Amygdala (tissue), 56 donors: ENCODE measurements at places on chromosomes 11 and 22.

DNA sequence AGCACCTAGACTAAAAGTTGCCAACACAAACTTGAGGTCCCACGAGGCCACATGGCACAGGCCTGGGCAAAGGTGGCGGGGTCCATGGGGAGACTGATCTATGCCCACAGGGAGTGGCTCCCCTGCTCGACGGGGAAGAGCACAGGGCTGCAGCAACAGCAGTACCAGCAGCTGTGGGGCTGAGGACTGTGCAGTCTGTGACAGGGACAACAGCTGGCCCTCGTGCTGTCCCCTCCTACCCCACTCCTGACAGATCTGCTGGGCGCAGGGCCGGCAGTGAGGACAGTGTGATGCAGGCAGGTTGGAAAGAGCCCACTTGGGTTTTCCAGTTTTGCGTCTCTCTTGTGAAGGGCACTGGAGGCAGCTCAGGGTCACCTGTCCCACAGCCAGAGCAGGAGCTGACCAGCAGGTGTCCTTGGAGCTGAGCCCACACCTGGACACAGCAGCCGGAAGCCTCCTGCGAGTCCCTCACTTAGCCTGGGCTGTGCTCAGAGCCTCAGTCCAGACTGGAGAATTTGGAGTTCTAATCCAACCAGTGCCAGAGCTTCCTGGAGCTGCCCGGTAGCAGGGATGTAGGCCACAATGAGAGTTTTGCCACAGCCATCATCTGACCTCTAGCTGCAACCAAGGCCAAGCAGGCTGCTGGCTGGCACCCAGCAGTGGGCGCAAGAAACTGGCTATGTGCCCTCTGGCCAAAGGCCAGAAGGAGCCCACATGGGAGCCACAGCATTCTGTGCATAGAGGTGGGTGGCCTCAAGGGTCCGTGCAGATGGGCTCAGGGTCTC lies 3.6 kb upstream of the GAS2L1 start:
- DNase-seq = no peak

DNA sequence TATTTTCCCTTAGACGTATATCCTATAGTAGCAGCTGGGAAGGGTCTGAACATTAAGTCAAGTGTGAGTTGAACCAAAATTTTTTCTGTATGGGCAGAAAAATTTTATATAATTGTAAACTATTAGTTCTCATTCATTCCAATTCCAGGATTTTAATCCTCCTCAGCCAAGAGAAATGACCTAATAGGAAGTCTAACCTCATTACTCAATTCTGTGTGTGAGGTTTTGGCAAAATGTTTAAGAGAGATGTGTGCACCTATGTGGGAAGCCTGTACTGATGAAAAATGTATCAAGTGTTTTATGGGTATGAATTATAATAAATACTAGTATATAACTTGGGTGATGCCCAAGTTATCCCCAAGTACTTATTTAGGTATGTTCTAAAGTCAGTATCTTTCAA lies 311.6 kb upstream of the PITPNB start:
- no peak for DNase-seq

DNA sequence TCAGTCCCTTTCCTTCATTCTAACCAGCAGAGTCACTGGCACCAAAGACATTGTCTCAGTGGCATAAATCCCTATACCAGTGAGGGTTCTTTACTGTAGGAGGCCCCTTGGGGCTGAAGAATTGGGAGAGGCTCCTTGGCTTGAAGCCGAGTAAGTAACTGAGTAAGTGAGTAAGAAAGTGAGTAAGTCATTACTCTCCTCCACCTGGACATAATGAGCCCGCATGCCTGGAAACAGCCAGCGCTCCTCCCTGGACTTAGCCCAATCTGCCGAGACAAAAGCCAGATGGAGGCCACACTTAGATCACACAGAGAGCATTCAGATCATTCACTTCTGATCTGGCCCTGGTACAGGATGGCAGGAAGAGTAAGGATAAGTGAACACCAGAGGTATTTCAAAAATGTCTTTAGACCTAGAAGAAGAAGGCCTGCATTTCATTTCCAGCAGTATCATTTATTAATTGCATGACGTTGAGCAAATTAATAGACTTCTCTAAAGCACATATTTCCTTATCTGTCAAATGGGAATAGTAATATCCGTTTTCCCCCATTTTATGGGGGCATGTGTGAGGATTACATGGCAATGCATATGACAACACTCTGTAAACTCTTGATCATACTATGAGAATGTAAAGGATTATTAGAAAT lies 8.2 kb upstream of the MICAL3 start:
- DNase-seq = no peak

- no peak for DNase-seq
These were observed 3.4 kb downstream of the CHORDC1 start for GRCh38 chr11:90219438-90219837.

- DNase-seq = no peak
These were observed 44.8 kb downstream of the GAS2 start for GRCh38 chr11:22711071-22711770.

GRCh38 chr11:72741429-72741833 lies 10.8 kb downstream of the ARAP1 start:
- no peak for DNase-seq

GRCh38 chr11:6554828-6555706 lies 48.3 kb downstream of the RRP8 start:
- no peak for DNase-seq

- no peak for DNase-seq
These were observed 55.3 kb downstream of the GRAMD4 start for GRCh38 chr22:46675479-46675878.

DNA sequence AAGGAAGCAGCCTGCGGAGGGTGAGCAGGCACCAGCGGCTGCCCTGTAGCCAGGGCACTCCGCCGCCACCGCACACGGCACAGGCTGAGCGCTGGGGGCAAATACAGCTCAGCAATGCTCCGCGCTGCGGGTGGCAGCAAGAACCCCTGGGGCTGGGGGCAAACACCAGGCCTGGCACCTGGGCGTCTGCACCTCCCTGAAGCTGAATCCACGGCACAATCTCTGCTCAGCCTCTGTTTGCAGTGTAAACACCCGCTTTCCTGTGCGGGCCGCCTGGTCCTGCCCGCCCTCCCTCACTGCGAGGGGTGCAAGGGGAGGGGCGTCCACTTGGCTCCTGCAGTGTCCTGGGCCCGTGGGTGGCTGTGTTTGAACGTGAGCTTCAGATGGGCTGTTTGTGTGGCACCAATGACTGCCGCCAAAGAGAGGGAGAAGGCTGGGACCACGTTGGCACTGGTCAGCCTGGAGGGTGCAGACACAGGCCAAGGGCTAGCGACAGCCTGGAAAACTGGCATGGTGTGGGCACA lies 14.8 kb upstream of the MPPED1 start:
- DNase-seq = no peak

- DNase-seq = no peak
These were observed 926.3 kb downstream of the OPCML start for GRCh38 chr11:132605825-132606570.

DNA sequence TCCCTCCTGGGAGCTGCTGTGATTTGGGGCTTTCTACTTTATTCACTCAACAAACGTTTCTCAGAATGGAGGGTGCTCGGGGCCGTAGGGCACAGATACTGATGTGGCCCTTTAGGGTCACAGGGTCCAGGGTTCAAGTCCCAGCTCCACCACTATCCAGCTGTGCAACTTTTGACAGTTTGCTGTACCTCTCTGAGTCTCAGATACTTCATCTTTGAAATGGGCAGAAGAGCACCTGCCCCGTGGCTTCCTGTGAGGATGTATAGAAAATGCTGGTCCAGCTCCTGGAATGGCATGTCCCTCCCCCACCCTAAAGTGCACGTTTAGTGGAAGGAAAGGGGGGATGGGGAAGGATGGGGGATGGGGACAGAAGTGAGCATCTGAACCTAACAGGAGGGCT lies 21.9 kb upstream of the PRR5 start:
- no peak for DNase-seq

- DNase-seq = no peak
These were observed 44.7 kb downstream of the GAB4 start for GRCh38 chr22:16963189-16963945.

DNA sequence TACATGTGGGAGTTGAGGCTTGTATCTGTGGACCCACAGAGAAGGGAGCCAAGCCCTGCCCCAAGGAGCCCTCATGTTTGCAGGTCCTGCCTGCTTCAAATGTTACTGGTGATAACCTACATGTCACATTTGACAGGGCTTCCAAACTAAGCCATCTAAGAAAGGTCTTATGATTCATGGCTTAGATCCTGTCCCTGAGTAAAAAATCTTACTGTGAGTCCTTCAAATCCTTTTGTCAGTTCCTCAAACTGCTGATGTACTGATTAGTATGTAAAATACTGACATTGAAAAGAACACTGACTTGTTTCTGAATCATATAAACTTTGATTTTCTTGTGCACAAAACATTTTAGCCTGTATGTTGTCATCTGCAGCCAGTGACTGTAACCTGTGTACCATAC lies 1.0 kb upstream of the PANX1 start:
- no peak for DNase-seq

GRCh38 chr22:24466716-24467328 lies 28.3 kb upstream of the UPB1 start:
- no peak for DNase-seq

- DNase-seq = no peak
These were observed 1.8 kb upstream of the SERPIND1 start for GRCh38 chr22:20771918-20772625.

- no peak for DNase-seq
These were observed 222.5 kb downstream of the MN1 start for GRCh38 chr22:27578937-27579617.

- no peak for DNase-seq
These were observed 156.7 kb upstream of the PLET1 start for GRCh38 chr11:112417339-112417738.

DNA sequence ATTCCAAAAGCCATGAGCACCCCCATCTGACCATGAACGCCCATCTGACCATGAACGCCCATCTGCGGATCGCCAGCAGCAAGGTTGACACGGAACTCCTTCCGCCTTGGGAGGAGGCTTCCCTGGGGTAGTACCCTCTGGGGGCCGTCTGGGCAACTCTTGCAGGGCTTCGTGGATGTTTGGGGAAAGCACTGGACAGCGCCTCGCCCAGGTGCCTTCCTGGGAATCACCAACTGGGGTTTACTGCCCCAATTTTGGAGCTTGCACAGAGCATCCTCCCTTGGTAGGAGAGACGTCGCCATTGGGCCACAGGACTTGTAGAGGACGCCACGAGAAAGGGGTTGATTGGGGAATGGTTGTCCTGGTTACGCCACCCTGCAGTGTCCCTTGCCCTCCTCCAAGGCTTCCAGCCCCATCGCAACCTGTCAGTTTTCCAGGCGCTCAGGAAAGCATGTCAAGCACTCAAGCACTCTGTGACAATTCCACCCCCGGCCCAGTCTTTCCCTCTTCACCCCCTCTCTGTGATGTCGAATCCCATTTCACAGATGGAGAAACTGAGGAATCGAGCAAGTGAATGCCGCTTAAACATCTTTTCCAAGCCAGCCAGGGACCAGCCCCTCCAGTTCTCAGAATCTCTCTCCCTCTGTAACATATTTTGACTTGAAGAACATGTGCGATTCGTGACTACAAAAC lies 914 bp upstream of the PRDM11 start:
- no peak for DNase-seq

DNA sequence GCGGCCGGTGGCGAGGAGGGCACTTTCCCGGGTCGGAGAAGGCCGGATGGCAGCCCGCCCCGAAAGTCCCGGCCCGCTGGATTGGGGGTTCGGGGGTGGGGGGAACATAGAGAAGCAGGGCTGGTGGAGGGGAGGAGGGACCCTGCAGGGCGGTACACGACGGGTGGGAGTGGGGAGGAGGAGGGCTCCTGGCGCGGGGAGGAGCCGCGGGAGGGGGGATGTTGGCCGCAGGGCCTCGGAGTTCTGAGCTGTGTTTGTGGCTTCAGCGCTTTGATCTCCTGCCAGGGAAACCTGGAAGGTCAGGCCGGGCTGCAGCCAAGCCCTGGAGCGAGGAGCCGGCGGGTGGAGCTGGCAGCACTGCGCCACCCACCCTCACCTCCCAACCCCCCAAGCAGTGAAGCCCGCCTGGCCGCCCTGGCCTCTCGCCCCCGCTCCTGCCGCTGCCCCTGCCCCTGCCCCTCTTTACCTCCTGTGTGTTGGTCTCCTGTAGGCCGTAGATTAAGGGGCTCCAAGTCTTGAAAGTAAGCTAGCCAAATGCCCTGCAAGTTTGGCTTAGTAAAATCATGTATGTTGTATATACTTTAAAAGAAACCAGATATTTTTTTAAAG lies 30.9 kb downstream of the C22orf31 start:
- peak; percentile 18 for DNase-seq

GRCh38 chr11:100546714-100547113 lies 140.4 kb upstream of the ARHGAP42 start:
- DNase-seq = no peak

GRCh38 chr11:112958670-112959069 lies 2.5 kb upstream of the NCAM1 start:
- no peak for DNase-seq

- no peak for DNase-seq
These were observed 39.7 kb downstream of the FLI1 start for GRCh38 chr11:128733440-128734102.

GRCh38 chr11:75996523-75997442 lies 181.8 kb downstream of the UVRAG start:
- DNase-seq = no peak
